ENCODE measurements at places on chromosomes 5 and 9.

DNA sequence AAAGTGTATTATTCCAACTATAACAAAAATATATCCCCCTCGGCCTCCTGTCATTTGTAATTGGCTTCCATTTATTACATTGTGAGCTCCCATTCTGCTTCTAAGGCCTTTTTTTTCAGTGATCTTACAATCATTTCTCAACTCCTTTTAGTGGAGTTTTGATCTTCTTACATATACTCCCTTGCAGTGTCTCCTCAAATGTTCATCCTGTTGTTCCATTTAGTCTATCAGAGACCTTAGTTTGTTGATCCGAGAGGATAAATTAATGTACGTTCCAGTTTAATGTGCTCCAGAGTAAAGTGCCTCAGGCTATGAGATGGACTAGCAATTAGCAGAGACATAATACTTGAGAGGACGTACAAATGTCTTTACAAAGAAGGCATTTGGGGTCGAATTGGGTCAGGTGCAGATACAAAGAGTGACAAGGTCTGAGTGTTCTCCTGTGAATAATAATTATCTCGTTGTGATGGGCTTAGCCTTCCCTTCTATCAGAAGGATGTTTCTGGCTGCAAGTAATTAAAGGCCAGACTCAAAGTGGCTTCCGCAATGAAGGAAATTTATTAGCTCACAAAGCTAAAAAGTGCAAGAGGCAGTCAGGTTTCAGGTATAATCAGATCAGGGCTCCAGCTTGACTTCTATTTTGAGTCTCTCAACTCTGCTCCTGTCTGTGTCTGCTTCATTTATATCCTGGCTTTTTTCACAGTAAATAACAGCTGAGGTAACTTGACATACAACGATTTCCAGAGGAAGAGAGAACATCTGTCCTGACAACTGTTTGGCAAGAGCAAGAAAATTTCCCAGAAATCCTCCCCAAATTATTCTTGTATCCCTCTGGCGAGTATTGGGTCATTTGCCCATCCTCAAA, 30.1 kb downstream of the ARRDC3 start:
- no peak for DNase-seq

GRCh38 chr5:38724301-38725030, 121.3 kb upstream of the OSMR start:
- no peak for DNase-seq

GRCh38 chr9:132031467-132032237, 48.0 kb downstream of the MED27 start:
- DNase-seq: no peak

- no peak for DNase-seq
These were observed 216.2 kb upstream of the PIK3R1 start for GRCh38 chr5:67999391-67999790.

DNA sequence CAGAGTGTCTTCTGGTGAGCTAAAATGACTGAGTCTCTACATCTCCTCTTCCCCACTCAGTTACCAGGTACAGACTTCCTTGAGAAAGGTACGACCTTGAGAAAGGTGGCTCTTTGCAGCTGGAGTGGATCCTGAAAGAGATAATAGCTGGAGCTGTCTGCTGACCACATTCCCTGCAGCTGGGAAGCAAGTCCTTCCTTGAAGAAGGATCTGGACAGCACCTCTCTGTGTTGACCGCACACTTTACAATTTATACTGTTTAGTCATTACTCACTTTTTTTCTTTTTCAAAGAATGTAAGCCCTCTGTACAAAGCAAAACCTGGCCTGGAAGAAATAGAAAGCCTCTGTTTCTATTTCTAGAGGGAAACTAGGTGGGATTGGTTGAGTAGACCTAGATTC, 148.8 kb downstream of the MACIR start:
- no peak for DNase-seq

DNA sequence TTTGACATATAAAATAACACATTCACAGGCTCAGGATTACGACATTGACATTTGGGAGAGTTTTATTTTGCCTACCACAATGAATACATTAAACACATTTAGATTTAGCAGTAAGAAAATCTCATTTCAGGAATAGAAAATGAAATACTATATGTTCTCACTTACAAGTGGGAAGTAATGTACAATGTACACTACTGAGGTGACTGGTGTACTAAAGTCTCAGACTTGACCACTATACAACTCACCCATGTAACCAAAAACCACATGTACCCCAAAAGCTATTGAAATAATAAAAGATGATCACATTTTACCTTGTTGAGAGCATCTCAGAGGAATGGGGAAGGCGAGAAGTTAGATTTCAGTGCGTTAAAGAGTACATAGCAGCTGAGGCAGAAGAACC, 1202.4 kb upstream of the SEMA6A start:
- no peak for DNase-seq

GRCh38 chr5:113042491-113043243, 66.1 kb downstream of the DCP2 start:
- DNase-seq: no peak

- DNase-seq: no peak
These were observed 2.0 kb downstream of the OR1J1 start for GRCh38 chr9:122475717-122476116.

DNA sequence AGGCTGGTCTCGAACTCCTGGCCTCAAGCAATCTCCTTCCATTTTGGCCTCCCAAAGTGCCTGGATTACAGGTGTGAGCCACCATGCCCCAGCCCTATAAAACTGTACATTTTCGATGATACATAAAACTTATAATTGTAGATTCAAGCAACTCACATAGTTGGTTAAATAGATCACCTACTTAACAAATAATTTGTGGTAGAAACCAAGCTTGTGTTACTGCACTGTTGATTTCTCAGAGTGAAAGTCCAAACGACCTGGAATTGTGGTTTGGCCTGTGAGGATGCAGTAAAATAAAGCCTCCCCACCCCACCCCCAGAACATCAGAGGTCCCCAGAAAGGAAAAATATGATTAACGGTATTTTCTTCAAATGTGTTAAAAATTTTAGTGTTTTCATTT, 92.7 kb downstream of the TRIO start:
- no peak for DNase-seq

DNA sequence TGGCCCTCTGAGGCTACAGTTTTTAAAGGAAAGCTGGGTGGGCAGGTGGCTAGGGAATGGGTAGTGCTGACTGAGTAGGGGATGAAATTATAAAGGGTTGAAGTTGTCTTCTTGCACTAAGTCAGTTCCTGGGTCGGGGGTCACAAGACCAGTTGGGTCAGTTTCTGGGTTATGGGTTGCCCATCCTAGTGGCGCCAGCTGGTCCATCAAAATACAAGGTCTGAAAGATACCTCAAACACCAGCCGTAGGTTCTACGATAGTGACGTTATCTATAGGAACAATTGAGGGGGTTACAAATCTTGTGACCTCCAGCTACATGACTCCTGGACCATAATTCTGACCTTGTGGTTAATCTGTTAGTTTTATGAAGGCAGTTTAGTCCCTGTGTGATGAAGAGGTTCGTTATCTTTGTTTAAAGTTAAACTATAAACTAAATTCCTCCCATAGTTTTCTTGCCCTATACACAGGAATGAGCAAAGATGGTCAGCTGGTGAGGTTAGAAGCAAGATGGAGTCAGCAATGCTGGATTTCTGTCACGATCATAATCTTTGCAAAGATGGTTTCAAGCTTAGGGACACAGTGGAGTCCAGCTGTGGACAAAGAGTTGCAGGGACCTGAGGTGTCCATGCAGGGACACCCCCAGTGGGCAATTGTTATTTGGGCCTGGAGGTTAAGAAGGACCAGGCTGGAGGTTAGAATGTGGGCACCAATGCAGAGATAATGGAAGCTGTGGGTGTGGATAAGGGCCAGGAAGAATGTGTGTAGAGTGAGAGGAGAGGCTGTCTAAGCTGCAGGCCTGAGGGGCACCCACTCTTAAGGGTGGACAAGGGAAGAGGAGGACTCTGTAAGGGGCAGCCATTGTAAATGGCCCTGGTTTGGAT, 14.0 kb upstream of the CREBRF start:
- DNase-seq: no peak

DNA sequence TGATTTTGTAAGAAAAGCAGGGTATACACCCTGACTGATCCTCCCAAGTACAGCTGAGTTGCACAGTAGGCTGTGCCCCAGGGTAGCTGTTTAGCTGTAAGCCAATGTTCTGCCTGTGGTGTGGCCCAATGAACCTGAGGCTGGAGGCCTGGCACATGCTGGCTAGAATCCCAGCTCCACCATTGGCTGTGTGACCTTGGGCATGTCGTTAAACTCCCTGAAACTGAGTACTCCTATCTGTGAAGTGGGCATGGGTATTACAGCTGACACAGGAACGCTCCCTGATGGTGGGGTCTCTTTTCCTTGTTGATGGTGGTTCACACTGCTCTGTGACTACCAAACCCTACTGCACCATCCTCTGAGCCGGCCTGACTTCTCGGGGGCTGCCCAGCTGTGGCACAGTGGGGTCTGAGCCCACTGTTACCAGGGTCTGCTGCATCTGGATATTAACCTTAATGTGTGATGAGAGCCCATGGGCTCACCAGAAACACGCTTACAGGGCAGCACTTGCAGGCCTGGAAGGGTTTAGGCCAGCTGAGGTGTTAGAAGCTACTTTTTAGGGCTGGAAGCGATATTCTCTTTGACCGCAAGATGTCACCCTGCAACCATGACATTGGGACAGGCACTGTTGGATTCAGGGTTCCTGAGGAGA, 7.0 kb upstream of the GADD45G start:
- peak; percentile 36 for DNase-seq

DNA sequence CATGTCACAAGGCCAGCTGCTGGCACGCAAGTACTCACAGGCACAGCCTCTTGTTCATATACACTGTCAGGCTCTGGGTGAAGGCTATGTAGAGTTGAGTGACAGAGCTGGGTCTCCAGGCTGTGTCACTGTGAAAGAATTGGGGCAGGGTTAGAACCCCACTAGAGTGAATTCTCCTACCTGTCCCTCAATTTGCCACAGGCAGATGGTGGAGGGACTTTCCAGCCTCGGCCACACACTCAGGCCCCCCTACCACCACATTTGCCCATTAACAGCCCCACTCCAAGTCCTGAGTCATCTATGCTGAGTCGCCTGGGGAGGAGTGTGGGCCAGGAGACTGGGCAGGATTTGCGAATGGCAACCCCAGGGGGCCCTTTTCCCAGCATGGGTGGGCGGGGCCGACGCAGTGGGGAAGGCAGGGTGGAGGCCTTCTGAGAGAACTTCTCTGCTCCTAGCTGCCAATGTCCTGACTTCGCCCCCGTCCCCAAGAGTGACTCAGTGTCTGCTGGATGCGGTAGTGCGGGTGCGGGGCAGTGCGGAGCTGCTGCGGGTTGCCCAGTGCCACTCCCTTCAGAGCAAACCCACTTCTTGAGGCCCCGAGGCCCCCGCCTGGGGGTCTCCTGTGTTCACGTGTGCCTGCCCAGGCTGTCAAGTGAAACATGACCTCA, 50.3 kb upstream of the PSD2 start:
- no peak for DNase-seq

DNA sequence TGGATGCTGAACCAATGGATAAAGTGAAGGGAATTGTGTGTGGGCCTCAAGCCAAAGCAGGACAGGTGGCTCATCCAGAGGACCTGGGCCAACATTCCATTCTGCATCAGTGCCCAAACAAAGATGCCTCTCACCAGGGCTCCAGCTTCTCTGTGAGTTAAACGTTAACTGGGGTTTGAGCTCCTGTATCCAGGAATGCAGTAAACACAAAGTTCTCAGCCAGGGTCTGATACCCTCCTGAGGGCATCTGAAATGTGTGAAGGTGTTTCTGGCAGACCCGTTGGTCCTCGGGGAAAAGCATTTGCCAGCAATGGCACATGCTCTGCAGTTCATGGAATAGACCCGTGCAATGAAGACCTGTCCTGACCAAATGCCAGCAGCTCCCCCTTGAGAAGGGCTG, 33.9 kb upstream of the AOPEP start:
- no peak for DNase-seq

DNA sequence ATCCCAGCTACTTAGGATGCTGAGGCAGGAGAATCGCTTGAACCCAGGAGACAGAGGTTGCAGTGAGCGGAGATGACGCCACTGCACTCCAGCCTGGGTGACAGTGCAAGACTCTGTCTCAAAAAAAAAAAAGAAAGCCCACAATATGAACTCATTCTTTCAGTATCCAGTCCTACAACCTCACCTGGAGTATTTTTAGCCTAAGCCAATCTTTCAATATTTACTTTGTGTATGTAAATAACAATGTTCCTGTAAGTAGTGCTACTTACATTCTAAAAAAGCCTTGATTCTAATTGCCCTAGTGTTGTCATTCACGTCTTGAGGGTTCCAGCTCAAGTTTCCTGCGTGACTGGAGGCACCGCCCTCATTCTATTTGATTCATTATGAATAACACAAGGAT, 62.0 kb downstream of the BHMT start:
- DNase-seq: no peak

DNA sequence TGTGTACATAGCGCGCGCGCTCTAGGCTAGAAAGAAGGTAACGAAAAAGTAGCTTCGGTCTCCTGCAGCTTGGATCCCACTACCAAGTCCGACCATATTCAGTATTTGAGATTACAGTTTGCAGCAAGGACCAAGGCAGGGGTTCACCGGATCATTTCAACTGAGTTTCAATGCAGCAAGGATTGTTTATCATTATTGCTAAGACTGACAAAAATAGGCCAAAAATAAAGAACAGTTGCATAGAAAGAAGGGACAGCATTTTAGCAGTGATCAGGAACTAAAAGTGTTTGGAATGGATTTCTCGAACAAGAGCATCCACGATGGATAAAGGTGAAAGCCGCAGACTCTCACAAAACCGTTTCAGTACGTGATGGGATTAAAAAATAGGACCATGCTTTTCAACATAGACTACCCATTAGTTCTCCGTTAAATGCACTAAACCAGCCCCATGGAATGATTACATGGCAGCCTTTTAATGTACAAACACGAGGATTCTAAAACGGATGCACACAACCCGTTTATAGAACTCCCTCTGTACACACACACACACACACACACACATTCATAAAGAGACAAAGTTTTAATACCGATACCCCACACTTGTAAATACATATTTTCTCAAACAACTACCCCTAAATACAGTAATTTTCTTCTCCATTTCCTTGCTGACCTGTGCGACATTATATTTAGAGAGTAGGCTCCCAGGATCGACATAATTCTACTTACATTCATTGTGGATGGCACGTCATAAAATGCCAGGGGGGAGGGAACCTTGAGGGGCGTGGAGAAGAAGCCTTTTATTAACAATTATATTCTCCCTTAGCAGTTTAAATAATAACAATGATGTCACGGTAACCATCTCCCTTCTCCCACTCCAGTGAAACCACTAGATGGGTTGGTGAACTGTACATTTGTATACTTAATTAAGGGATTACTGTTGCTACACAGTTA, 197.1 kb downstream of the MEF2C start:
- DNase-seq: no peak

DNA sequence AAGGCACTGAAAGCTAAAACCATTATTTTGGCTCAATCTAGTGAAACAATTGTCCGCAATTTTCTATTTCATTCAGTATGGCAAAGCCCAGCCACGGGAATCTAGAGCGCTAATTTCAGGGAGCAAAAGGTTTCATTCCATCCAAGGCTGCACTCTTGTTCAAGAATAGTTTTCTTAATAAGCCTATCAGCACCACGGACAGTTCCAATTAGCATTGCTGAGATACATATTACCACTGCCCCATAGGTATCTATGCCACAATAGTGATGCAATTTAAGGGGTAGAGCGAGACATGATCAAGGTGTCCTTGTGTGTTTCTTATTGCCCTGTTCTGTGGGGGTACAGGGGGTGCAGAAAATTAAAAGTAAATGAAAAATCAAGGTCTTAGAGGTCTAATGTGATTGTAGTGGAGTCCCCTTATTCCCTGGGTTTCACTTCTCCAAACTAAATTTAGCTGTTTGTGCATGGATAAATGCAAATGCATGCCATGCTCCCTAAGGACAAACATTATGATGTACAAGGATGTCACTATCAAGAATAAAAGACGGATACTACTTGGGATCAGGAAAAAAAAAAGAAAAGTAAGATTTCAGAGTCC, 45.5 kb downstream of the SPOCK1 start:
- no peak for DNase-seq
